ENCODE measurements at places on chromosomes 6 and 20. TPM values are rescaled to one million over a fixed set of nuclear protein-coding genes. Genes with fewer than 3 reads are reported as not detected.

- DNase-seq: no peak
Measured at GRCh38 chr20:8542110-8542486, 410.0 kb downstream of the PLCB1 start.

DNA sequence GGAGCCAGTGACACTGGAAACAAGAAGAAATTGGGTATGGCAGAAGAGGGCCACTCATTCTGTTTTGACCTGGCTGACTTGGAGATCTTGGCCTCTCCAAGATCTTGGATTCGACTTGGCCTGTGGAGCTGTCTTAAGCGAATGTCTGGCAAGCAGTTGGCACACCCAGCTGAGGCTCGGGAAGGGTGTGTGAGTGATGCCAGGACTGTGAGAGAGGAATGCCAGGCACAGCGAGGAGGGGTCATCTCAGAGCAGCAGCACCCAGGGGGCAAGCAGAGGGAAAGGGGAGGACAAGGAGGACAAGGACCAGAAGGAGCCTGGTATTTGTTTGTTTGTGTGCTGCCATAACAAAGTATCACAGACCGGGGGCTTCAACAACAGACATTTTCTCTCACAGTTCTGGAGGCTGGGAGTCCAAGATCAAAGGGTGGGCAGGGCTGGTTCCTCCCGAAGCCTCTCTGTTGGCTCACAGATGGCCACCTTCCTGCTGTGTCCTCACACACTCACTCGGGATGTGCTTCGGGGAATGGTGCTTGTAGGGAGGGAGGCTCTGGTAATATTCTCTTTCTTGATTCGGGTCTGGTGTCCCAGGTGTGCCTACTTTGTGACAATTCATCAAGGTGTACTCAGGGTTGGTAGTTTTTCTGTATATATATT lies 33.0 kb downstream of the RPP40 start:
- DNase-seq: no peak

GRCh38 chr6:96499781-96500180 lies 21.8 kb upstream of the UFL1 start:
- no peak for DNase-seq

- DNase-seq: no peak
Measured at GRCh38 chr20:54339093-54339492, 131.2 kb downstream of the PFDN4 start.

DNA sequence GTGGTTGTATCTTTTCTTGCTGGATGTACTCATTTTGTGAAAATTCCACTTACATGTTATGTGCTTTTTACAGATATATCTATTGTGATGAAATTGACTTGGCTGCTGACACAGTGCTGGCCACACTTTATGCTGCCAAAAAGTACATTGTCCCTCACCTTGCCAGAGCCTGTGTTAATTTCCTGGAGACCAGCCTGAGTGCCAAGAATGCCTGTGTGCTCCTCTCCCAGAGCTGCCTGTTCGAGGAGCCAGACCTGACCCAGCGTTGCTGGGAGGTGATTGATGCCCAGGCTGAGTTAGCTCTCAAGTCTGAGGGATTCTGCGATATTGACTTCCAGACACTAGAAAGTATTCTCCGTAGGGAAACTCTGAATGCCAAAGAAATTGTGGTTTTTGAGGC lies 4.9 kb downstream of the BTBD3 start:
- DNase-seq: no peak

DNA sequence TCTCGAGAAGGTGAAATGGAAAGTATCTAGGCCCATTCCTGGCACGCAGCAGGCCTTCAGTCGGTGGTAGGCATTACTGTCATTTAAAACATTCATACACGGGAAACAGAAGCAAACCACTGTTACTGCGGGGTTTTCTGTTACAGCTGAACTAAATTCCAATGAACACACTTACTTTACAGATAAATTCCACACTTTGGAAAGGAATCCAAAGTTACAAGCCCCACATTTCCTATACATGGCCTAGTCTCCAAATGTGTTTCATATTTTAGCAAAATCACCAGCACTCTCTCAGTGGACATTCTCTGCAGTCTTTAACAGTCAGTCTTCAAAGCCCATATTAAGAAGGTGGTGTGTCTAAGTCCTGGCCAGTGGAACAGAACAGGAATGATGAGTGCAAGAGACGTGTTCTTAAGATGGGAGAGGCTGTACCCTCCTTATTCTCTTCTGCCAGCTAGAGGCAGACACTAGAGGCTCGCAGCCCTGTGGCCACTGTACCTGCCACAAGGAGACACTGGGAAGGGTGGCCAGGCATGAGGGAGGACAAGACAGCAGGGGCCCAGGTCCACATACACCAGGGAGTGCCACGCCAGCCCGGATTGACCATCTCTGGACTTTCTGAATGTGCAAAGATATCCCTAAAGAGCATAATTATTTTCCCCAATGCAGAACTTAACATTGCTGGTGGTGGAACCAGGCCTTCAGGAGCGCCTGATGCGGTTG lies 76.4 kb downstream of the CDC5L start:
- DNase-seq: no peak

DNA sequence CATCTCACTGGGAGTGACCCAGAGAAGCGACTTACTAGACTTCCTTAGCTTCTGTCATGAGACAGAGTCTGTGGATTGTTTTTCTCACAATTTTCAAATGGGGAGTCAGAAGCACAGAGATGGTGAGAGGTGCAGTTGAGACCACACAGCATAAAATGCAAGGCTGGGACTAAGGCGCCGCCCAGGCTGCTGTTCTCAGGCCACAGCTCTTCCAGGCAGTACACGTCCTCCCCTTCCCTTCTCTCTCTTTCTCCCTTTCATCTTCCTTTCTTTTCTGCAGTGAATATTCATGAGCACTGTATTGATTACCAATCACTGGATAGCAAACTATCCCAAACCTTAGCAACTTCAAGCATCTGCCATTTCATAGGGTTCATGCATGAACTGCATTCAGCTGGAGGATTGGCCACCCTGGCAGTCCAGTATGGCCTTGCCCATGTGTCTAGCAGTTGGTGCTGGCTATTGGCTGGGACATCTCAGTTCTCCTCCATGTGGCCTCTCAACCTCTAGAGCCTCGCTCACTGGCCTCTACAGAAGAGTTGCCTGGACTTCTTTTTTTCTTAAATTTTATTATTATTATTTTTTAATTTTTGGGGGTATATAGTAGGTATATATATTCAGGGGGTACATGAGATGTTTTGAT lies 11.4 kb downstream of the BCAS4 start:
- no peak for DNase-seq

DNA sequence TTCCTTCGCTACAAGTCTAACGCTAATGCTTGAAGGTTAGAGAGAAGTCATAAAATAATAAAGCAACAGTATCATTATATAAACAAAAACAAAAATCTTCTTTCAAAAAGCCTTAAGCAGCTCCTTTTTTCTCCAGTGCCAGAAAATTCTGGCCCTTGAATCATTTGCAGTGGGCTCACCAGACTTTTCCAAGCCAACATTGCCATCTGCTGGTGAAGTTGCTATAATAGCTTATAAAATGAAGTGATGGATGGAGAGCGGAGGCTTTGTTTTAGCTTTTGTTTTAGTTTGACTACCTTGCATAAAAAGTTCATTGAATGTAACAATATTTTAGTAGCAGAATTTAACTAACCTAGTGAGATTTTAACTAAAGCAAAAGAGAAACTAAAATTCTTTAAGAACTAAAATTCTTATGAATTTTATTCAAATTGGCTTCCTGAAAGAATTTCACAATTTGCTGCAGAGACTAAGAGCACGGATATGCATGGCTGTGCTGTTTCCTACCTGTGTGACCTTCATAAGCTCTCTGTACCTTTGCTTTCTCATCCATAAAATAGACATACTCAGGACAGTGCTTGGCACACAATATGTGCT lies 44.8 kb upstream of the SLC2A12 start:
- DNase-seq: peak; percentile 45

GRCh38 chr6:143323729-143324470 lies 126.6 kb downstream of the ADAT2 start:
- no peak for DNase-seq

DNA sequence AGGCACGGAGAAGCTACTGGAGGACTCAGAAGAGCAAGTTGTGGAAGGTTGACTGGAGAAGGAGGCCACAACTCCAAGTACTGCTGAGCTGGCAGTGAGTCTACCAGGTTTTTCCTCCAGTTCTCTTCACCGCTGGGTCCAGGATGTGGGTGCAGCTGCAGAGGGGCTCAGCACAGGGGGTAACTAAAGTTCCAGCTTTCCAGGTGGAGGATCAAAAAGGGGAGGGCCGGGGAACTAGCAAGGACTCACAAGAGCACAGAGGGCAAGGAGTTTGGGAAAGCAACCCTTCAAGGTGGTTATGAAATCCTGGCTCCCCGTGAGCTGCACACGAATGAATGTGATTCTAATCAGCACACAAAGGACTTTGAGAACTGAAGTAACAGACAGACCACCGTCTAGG lies 194.2 kb upstream of the GMDS start:
- no peak for DNase-seq

GRCh38 chr6:44016131-44016870 lies 111.0 kb downstream of the MRPL14 start:
- no peak for DNase-seq

GRCh38 chr6:30725713-30726505 lies 5.8 kb downstream of the TUBB start:
- DNase-seq: no peak

GRCh38 chr6:39282774-39283173 lies 31.4 kb downstream of the KCNK17 start:
- no peak for DNase-seq

- no peak for DNase-seq
Measured at GRCh38 chr6:75748743-75749538, at the start of gene MYO6. Gene MYO6 (plus strand): TSS chr6:75749239. CDS start chr6:75817548, 68,309 bp downstream.

- DNase-seq: no peak
Measured at GRCh38 chr6:504446-504980, 113.0 kb downstream of the IRF4 start.

DNA sequence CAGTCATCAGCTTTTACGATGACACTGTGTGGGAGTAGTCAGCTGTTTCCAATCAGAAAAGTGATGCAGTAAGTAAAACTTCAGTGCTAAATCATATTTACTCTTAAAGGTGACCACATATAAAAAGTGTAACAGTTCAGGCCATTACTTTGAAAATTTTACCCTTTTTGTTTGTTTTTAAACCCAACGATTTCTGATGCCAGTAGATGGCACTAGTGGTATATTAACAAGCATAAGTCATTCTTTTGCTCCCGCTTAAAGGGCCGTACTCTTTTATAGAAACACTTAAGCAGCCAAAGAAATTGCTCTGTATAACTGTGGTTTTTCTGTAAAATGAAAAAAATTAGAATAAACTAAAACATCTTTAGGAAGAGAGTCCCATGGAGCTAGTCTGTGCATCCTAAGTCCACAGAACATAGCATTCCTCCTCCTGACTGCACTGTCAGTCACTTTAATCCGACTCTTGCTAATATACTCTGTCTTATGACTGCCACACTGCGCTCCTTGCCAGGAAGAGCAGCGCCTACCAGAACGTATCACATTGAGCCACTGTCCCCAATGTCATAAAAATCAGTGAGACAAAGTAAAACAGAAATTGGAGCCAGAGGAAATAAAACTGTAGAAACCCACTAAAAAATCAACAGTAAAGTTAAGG lies 25.0 kb downstream of the HEBP2 start:
- peak; percentile 30 for DNase-seq

DNA sequence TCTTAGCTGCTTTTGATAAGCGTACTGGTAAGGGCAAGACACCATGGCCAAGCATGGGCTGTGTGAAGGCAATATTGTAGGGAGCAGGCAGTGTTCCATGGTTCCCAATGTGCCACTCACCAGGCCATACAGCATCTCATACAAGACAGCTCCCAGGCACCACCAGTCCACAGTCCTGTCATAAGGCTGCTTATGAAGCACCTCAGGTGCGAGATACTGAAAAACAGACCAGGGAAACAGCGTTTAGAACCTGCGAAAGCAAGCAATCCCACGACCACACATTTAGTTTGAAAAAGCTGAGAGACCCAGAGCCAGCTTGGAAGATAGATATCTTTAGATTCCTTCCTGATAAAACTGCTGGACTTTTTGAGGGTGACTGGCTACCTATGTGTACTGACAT lies 119.1 kb upstream of the SLC2A12 start:
- no peak for DNase-seq

DNA sequence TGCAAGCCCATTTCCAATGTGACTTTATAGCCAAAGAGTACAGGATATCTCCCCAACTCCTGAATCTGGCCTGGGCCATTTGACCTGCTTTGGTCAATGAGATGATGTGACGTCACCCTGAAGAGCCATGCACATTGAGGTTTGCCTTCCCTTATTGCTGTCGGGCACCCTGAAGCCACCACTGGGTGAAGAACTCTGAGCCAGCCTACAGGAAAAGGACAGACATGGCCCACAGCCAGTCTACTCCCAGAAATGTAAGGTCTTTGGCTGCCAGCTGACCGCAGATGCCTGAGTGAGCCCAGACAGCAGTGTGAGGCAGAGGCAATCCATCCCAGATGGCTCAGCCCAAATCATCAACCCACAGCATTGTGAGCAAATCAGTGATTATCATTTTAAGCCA lies 3.7 kb upstream of the SYNDIG1 start:
- no peak for DNase-seq

DNA sequence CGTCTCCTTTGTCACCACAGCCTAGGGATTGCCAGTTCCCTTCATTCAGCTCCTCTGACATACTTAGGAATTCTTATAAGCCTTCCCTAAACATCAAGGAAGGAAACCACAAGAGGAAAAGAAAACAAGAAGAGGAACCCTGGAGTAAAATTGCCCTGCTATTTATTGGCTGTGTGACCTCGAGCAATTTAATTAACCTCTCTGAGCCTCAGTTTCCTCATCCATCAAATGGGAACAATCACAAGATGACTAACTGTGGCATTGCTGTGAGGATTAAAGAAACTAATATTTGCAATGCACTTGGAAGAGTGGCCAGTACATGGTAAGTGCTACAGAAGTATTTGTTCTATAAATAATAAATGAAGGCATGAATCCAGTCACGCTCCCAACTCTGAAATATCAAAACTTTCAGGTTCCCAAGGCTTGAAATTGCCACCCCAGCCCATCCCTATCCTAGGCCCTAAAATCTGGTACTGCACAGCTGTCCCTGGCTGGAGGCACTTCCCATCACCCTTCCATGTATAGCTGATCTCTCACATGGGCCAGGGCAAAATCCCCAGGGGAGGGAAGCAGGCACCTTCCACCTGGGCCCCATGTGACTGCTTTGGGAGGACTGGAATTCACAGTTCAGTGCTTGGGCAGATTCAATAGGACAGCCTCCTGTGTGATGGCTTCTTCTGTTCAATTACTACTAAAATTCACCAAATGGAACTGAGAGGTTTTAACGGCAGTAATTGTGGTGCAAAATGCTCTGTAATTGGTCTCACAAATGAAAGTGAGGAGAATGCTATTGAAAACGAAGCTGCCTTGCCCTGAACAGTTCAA lies 78.0 kb upstream of the MAFB start:
- DNase-seq: no peak

Gene DLK2
- 10.0 TPM for polyA plus RNA-seq

Gene ADAM33
- polyA plus RNA-seq: 3.6 TPM

Gene SLC16A10
- 15.0 TPM for polyA plus RNA-seq

Gene MUC22
- polyA plus RNA-seq: 0.02 TPM

Gene DLL1
- polyA plus RNA-seq: 5.7 TPM

Gene HLA-DRB5
- 20.0 TPM for polyA plus RNA-seq

Gene SIGLEC1
- polyA plus RNA-seq: 21.9 TPM

Gene TBCC
- 64.5 TPM for polyA plus RNA-seq

Gene APOM
- polyA plus RNA-seq: 9.1 TPM

Gene TINAG
- polyA plus RNA-seq: 0.11 TPM

Gene TNFRSF6B
- 34.7 TPM for polyA plus RNA-seq

Gene KCNQ5
- 1.0 TPM for polyA plus RNA-seq

Data from thymus (tissue), 14 donors.